CD4-positive, alpha-beta T cell treated with Interleukin-15 for 4 hours (primary cell): ENCODE measurements at places on chromosomes 16 and 17.

DNA sequence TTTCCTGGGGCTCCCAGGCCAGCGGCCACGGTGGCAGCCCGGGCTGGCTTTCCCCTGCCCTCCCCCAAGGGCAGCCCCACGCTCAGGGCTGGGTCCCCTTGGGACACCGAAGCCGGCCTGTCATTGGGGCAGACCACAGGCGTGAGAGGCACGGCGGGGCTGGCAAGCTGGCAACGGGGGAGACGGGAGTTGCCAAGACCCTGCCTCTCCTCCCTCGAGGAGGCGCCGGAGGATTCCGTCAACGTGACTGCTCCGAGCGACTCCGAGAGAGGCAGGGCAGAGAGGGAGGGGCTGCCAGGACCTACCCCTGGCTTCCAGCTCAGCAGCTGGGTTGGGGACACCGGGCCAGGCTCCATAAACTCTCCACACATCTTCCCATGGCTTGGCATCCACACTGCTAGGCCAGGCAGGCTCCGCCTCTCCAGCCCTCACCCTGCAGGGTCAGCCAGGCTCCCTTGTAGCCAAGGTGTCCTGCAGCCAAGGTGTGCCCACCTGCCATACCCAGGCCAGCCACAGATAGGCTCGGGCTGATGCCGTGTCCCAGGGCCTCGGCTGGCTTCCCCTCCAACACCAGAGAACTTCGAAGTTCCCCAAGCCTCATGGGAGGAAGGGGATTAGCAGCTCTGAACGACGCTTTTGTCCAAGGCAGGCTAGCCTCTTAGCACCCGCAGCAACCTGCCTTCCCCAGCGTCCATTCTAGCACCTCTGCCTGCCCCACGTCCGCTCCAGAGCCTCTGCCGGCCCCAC lies 25.5 kb downstream of the TIMM22 start:
- DNase-seq: no peak

DNA sequence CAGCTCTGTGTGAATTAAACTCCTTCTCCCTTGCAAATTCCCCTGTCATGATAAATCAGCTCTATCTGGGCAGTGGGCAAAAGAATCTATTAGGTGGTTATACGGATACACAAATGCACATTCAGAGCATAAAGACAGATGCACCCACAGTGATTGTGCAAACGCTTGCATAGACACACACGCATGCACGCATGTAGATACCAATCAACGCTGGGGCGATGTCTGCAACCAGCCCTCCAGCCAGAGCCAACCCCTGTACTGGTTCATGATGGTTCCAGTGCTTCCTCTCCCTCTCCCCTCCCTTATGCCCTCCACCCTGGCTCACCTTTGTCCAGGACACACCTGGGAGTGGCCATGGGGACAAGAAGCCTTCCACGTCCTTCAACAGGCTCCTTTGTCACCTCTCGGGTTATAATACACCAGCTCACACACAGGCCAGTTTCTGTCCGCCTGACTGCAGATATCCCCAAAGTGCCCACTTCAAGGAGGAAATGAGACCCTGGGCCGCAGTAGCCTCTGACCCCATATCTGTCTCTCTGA lies 33.1 kb upstream of the SNN start:
- no peak for DNase-seq

GRCh38 chr16:5216441-5217080 lies 119.0 kb upstream of the EEF2KMT start:
- no peak for DNase-seq

DNA sequence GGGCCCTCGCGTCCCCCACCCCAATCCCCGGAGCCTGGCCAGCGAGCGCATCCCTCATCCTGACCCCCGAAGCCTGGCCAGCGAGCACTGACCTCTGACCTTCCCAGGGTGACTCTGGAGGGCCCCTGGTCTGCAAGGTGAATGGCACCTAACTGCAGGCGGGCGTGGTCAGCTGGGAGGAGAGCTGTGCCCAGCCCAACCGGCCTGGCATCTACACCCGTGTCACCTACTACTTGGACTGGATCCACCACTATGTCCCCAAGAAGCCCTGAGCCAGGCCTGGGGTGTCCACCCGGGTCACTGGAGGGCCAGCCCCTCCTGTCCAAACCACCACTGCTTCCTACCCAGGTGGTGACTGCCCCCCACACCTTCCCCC lies 2.3 kb downstream of the TPSD1 start:
- no peak for DNase-seq
